Peyer's patch (tissue), 4 donors: ENCODE measurements at places on chromosomes 16 and 17. TPM values are rescaled to one million over a fixed set of nuclear protein-coding genes. Genes with fewer than 3 reads are reported as not detected.

OTOA gene
- not detected for total RNA-seq

IRX6 gene
- not detected for total RNA-seq

SHBG gene
- total RNA-seq: 38.0 TPM

- H3K27me3 ChIP-seq: no peaks in the 10 kb centered on the region
- no peak for DNase-seq
- H3K36me3 ChIP-seq: no peaks in the 10 kb centered on the region
These were observed 21.8 kb downstream of the RAB11FIP4 start for GRCh38 chr17:31413081-31413799.

DNA sequence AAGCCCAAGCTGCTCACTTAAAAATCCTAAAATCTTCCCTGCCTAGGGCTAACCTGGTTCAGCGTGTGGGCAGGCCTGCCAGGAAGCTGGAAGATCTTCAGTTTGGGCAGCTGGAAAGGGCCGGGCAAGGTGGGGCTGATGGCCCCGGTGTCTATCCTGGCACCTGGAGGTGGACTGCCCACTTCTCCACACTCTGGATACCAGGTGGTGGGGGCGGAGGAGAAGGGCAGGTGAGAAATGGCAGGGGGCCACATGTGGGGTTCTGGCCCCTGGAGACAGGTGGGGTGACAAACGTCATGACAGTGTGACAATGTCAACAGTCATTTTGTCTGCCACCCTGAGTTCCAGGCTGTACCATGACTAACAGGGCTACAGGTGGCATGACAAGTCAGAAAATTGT is 78.5 kb upstream of the C16orf82 start:
- H3K4me3 ChIP-seq: no peak overlapping the region
- H3K36me3 ChIP-seq: no peaks in the 10 kb centered on the region
- peak; percentile 28 for DNase-seq
- peak overlapping the region; percentile 39 for H3K27ac ChIP-seq
- H3K4me1 ChIP-seq: no peaks in the 10 kb centered on the region
- H3K27me3 ChIP-seq: no peaks in the 10 kb centered on the region

GRCh38 chr17:78399693-78400144 is 21.3 kb downstream of the PGS1 start:
- H3K36me3 ChIP-seq: peaks cover 98% of the 10 kb centered on the region
- no peaks in the 10 kb centered on the region for H3K4me1 ChIP-seq
- H3K4me3 ChIP-seq: no peak overlapping the region
- no peaks in the 10 kb centered on the region for H3K27me3 ChIP-seq
- DNase-seq: no peak

GRCh38 chr16:17607609-17608008 is 136.8 kb upstream of the XYLT1 start:
- no peaks in the 10 kb centered on the region for H3K4me1 ChIP-seq
- no peaks in the 10 kb centered on the region for H3K27me3 ChIP-seq
- no peaks in the 10 kb centered on the region for H3K36me3 ChIP-seq

- H3K4me3 ChIP-seq: no peak overlapping the region
- H3K4me1 ChIP-seq: no peaks in the 10 kb centered on the region
- no peak overlapping the region for H3K27ac ChIP-seq
- no peak for DNase-seq
- no peaks in the 10 kb centered on the region for H3K27me3 ChIP-seq
These were observed 30.4 kb upstream of the ERN1 start for GRCh38 chr17:64160378-64160777.

- H3K4me3 ChIP-seq: no peak overlapping the region
- no peak overlapping the region for H3K27ac ChIP-seq
- DNase-seq: no peak
These were observed 138.1 kb downstream of the TRIM37 start for GRCh38 chr17:58968426-58969061.

GNGT2 gene
- total RNA-seq: 4.8 TPM

DNA sequence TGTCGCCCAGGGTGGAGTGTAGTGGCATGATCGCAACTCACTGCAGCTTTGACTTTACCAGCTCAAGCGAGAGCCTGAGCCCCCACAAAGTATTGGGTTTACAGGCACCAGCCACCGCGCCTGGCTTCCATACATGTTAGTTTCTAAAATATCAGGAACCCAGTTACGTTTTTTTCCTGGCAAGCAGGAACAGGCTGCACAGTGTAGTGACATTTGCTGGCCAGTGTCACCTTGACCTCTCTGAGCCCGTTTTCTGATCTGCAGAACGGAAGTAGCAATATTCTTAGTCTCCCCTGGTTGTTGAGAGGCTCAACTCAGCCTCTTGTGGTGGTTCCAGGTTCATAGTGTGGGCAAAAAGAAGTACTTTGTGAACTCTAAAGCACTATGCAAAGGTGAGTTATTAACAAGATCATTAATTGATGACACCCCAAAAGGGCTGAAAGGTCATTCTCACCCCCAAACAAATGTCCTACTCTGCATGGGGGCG is 15.6 kb downstream of the IGF2BP1 start:
- H3K27me3 ChIP-seq: no peaks in the 10 kb centered on the region
- no peak overlapping the region for H3K27ac ChIP-seq
- no peaks in the 10 kb centered on the region for H3K36me3 ChIP-seq
- H3K4me1 ChIP-seq: peaks cover 23% of the 10 kb centered on the region

GRCh38 chr17:59373882-59374495 is 42.5 kb downstream of the YPEL2 start:
- no peak for DNase-seq
- peak overlapping the region; percentile 91 for H3K27ac ChIP-seq
- H3K4me1 ChIP-seq: peaks cover 13% of the 10 kb centered on the region
- no peaks in the 10 kb centered on the region for H3K27me3 ChIP-seq

GRCh38 chr17:73091770-73092522 is 542 bp downstream of the SLC39A11 start:
- H3K4me1 ChIP-seq: no peaks in the 10 kb centered on the region
- H3K4me3 ChIP-seq: peak overlapping the region; percentile 44
- H3K27ac ChIP-seq: peak overlapping the region; percentile 24
- no peaks in the 10 kb centered on the region for H3K36me3 ChIP-seq

BCL6B gene
- total RNA-seq: 9.9 TPM

GRCh38 chr16:57798953-57799599 is 3.2 kb downstream of the KIFC3 start:
- peak; percentile 42 for DNase-seq
- no peaks in the 10 kb centered on the region for H3K27me3 ChIP-seq
- peaks cover 69% of the 10 kb centered on the region for H3K4me1 ChIP-seq
- no peaks in the 10 kb centered on the region for H3K36me3 ChIP-seq

DNA sequence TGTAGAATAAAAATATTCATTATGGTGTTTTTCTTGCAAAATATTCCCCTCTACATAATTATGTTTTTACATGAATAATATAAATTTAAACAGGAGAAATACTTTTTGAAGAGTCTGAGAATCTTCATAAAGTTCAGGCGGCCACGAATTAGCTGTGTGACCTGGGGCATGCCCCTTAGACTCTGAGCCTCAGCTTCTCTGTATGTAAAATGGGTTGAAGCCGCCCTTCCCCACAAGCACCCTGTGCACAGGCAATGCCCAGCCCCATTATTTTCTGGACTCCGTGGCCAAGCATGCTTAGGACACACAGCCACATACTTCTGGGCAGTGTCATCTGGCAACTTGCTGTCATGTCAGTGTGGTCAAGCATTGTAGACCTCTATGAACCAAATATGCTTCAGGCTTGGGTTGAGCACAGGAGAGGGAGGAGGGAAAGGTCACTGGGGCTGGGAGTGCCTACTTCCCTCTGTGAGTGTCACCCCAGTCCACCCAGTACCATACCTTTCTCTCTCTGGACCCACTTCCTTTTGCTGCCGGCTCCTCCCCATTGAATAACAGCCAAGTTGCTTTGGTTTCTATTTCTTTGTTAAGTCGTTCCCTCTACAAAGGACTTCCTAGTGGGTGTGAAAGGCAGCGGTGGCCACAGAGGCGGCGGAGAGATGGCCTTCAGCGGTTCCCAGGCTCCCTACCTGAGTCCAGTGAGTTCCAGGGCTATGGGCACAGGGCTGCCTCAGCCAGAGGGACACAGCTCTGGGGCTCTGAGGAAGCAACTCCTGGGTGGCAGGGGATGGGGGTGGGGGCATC is at the start of gene LGALS9:
TSS of gene LGALS9 (plus strand) at position 582 of the 804 bp plus-strand sequence. CDS start at position 660, 78 bp downstream.
- peak within 1 kb of the TSS; percentile 85 for H3K27ac ChIP-seq
- no peaks in the 10 kb centered on the region for H3K27me3 ChIP-seq
- DNase-seq: peak; percentile 57
- H3K36me3 ChIP-seq: no peaks in the 10 kb centered on the region

GRCh38 chr17:72609501-72609900 is 483.0 kb downstream of the SLC39A11 start:
- H3K36me3 ChIP-seq: no peaks in the 10 kb centered on the region
- H3K27me3 ChIP-seq: no peaks in the 10 kb centered on the region
- no peaks in the 10 kb centered on the region for H3K4me1 ChIP-seq
- no peak overlapping the region for H3K4me3 ChIP-seq

FAM171A2 gene
- total RNA-seq: not detected

GCGR gene
- total RNA-seq: 0.67 TPM

- H3K27ac ChIP-seq: peak overlapping the region; percentile 87
- DNase-seq: no peak
- H3K4me1 ChIP-seq: no peaks in the 10 kb centered on the region
- no peak overlapping the region for H3K4me3 ChIP-seq
- no peaks in the 10 kb centered on the region for H3K27me3 ChIP-seq
These were observed 300.2 kb downstream of the IRF8 start for GRCh38 chr16:86199182-86199581.

DNA sequence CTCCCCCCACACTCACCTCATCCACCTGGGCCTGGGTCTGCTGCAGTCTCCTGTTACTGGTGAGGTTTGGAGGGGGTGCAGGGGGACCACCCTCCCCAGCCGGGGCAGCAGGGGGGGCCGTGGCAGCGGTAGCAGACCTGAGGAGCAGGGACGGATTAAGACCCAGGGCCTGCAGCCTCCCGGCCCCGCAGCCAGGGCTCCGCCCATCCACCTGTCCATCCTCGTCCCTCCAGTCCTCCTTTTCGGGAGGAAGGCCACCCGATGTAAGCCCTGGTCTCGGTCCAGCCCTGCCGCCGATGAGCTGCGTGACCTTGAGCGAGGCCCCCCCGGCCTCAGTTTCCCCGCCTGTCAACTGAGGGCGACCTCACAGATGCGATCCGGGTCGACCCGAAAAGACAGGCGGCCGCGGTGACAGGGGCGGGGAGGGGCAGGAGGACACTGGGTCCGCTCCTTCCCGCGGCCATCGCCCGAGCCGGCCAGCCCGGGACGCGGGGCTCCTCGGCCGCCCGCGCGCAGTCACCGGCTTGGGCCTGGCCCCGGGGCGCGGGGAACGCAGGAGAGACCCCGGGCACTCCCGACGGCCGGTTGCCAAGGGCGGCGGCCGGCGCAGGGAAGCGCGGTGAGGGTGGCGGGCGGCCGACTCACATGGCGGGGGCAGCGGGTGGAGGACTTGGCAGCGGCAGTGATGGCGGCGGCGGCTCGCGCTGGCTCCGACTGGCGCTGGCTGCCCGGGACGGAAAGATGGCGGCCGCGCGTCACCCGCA is at the start of gene VAMP2:
TSS of gene VAMP2 (minus strand) at position 716 of the 764 bp plus-strand sequence. CDS start at position 647, 69 bp downstream.
- H3K27ac ChIP-seq: peak within 1 kb of the TSS; percentile 100
- H3K27me3 ChIP-seq: no peaks in the 10 kb centered on the region
- peak; percentile 86 for DNase-seq
- H3K4me3 ChIP-seq: peak within 1 kb of the TSS; percentile 100
- H3K4me1 ChIP-seq: peaks cover 55% of the 10 kb centered on the region
